CD4-positive, alpha-beta T cell (primary cell): ENCODE measurements at places on chromosomes 4 and X. TPM values are rescaled to one million over a fixed set of nuclear protein-coding genes. Genes with fewer than 3 reads are reported as not detected.

Gene GSX2
- not detected for total RNA-seq

Gene RBM46
- not detected for total RNA-seq

Gene CXCL9
- total RNA-seq: not detected

Gene NIPAL1
- 0.85 TPM for total RNA-seq

Gene LGI2
- total RNA-seq: not detected

Gene ACE2
- not detected for total RNA-seq

Gene MTNR1A
- not detected for total RNA-seq
